ENCODE measurements at places on chromosomes 6 and 20.

DNA sequence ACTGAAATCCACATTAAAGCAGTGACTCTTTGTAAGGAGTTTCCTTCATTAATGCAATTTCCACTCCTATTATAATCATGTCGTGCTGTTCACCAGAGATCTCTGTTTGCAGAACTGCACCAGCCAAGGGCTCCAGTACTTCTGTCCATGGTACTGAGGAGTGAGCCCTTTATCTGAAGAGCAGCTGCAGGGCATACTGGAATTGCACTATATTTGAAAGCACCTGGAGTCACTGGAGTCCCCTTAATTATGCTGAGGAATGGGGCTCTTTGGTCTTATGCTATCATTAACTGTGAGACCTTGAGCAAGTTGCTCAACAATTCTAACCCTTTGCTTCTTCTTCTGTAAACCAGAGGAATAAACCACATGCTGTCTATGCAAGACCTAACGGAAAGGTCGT is 61.7 kb upstream of the NUP153 start:
- no peak for DNase-seq

DNA sequence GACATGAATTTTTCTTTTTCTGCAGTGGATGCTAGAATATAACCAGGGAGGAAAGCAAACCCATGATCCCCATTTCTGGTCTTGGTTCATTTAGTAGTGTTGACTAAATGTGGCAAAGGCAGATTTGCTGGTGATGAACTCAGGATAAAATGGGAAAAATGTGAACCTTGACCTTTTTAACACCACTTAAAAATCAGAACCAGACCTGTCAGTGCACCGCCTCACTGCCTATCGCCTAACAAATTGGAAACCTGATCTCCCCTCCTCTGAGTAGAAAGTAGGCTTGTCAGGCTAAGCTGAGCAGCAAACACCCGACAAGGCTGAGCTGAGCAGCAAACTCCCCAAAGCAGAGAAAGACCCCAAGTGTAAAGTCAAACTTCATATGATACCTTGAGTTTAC is 254.8 kb downstream of the FOXC1 start:
- DNase-seq = no peak

DNA sequence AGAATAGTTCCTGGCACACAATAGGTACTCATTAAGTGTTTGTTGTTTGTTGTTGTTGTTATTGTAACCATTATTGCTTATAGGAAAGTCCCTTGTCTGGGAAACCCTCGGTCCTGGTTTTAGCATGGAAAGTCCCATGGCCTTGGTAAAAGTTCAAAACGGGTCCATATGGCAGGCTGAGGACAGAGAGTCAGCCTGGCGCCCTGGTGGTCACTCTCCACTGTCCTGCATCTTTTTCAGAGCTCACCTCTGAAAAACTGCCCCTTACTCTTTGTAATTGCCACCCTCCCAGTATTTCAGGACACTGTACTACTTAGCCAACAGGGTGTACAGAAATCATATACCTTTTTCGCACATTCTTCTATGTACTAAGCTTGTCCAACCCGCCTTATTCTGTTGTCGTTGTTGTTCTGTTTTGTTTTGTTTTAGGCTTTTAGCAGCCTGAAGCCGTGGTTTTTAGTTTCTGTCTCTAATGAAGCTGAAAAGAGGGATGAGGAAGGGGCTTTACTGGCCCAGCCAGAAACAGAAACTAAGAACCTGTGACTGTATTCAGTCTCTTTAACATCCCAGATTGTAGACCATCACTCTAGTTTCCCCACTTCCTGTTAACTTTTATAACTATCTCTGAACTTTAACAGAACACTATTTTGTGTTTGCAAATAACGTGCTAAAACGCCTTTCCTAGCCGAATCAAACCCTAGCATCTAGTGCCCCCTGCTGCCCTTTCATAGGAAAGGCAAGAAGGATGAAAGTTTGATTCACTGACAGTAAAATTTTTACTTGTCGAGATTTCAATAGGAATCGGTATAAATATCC is 7.6 kb upstream of the TMEM14A start:
- DNase-seq = peak; percentile 33

GRCh38 chr6:81977486-81977885 is 225.0 kb upstream of the TENT5A start:
- DNase-seq = no peak

- DNase-seq = no peak
Observed at GRCh38 chr6:9485992-9486391, 928.9 kb downstream of the TFAP2A start.

- DNase-seq = no peak
Observed at GRCh38 chr6:151100326-151100725, 139.4 kb upstream of the AKAP12 start.

- no peak for DNase-seq
Observed at GRCh38 chr6:120303527-120303926, 954.0 kb upstream of the MAN1A1 start.

DNA sequence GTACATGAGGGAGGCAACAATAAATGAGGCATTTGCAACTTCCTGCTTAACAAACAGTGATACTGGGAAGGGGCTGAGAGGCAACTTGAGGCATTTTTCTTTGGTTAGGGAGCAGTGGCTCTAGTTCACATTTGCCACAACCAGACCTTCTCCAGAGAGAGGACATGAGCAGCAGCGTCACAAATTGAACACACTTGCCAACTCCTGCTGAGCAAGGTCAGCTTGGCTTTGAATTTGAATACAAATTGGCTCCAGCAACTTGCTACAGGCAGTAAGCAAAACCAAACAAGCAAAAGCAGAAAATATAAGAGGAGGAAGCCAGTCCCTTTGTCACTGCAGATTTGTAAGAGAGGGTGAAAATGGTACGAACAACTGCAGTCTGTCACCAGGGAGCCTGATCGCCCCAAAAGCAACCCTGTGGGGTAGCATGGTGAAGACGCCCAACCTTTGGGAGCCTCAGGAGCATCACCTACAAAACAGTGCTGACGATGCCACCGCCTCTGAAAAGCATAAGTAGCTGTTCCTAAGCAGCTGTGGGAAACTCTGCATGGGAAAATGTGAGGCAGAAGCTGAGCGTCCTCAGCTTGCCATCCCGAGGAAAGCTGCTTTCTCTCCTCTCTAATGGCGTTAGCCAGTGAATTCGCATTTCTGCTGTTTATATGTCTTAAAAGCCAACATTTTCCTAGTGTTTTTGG is 378.7 kb downstream of the RNGTT start:
- DNase-seq = no peak

GRCh38 chr6:151577257-151577656 is 83.4 kb downstream of the CCDC170 start:
- DNase-seq = no peak

GRCh38 chr6:28393912-28394662 is 5.5 kb downstream of the ZSCAN12 start:
- no peak for DNase-seq

DNA sequence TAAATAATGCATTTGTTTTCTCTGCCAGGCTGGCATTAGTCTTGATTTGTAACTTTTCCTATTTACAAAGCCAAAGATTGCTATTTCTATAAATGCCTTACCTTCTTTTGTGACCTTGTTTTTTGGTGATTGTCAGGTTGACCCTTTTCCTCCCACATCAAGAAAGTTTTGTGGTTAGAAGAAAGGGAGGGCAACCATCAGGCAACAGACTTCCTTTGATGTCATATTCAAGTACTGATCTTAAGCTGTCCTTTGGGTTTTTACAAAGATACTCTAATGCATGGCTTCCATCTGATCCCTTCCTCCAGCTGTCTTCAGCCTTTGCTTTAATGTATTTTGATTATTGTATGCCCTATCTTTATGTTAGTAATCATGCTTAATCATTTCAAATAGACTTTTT is 23.9 kb downstream of the RNF217 start:
- DNase-seq = no peak

DNA sequence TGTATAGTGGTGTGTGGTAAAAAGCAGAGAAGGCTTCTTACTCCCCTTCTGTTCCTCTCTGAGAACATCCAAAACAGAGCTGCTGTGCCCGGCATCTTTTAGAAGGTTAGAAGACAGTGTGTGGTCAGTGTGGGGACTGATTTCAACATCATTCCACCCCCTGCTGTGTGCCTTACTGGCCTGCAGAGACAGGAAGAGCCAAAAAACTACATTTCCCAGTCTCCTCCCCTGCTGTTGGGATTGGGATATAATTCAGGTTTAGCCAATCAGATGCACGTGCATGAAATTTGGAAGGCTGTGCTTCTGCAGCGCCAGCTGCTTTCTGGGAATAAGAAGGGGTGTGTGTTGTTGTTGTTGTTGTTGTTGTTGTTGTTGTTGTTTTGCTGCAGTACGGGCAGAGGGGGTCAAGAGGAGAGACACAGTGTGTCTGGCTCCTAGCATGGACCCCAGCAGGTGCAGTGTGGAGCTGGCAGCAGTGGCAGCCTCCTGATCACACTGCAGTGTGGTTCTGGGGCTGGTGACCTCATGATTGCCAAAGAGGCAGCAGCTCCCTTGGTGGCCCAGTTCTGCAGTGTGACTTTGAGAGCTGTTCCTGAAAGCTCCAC is 74.7 kb downstream of the MRPL14 start:
- no peak for DNase-seq

- DNase-seq = no peak
Observed at GRCh38 chr20:62305149-62305764, 2.5 kb downstream of the ADRM1 start.

- DNase-seq = no peak
Observed at GRCh38 chr6:126722411-126722810, 382.5 kb downstream of the CENPW start.

All from activated CD8-positive, alpha-beta memory T cell treated with anti-CD3 and anti-CD28 coated beads for 4 hours (primary cell).